ENCODE measurements at places on chromosomes 12 and 14. TPM values are rescaled to one million over a fixed set of nuclear protein-coding genes. Genes with fewer than 3 reads are reported as not detected.

GRCh38 chr14:24900269-24901100 lies 149.5 kb downstream of the STXBP6 start:
- DNase-seq = no peak

The OVCH1 gene
- not detected for total RNA-seq

- no peak for DNase-seq
Observed at GRCh38 chr12:19432309-19433170, 6.8 kb upstream of the AEBP2 start.

GRCh38 chr14:103385929-103386712 lies 906 bp downstream of the MARK3 start:
- peak; percentile 50 for DNase-seq

DNA sequence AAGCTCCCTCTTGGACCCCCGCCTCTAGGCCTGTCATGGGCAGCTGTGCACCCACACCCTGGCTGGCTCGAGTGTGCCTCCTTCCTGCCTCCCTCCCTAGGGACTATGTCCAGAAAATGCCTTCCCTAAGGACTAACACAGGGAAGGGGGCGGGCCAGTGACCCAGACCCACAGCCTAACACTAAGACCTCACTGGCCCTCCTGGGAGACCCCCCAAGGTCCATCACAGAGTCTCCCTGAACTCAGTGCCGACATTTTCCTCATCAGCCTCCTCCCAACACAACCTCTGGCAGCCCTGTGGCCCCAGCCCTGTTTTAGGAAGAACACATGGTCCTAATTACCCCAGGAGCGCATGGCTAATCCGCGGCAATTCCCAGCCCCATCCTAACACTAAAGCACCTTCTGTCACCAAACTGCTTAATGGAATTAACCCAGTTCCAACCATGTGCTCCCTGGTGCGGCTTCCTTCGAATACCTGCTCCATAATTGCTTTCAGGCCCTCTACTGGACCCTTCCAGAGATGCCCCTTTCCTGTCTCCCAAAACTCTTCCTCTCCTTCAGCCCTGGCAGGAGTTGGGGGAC lies 5.6 kb downstream of the MSI1 start:
- DNase-seq = no peak

DNA sequence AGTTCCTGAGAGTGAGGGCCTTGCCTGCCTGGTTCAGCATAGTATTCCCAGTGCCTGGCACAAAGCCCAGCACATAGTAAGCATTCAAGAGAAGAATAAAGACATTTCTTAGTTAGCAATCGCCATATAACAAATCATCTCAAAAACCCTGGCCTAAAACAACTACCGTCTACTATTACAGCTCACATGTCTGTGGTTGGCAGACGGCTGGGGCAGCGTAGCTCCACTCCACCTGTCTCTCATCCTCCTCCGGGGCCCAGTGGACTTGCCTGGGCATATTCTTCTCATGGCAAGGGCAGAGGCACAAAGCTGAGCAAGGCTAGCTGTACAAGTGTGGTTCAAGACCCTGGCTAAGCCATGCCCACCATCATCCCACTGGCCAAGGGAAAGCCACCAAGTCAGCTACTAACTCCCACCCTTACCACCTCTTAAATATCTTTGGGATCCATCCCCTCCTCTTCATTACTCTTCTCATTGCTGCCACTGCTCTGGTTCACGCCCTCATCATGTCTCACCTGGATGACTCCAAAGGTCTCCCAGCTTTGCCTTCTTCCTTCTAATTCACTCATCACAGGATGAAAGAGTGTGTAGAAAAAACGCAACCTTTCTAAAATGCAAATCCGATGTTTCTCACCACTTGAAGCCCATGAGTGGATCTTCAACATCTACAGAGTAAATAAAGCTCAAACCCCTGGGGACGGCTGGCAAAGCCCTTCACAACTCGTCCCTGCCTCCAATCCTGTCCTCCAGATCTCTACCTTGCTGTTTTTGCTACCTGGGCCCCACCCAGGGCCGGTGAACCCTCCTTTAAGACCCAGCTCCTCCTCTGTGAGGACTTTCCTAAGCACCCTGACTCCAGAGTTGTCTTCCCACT lies 10.4 kb downstream of the TMEM229B start:
- no peak for DNase-seq

- DNase-seq = no peak
Observed at GRCh38 chr14:30706704-30707103, 84.6 kb downstream of the SCFD1 start.

DNA sequence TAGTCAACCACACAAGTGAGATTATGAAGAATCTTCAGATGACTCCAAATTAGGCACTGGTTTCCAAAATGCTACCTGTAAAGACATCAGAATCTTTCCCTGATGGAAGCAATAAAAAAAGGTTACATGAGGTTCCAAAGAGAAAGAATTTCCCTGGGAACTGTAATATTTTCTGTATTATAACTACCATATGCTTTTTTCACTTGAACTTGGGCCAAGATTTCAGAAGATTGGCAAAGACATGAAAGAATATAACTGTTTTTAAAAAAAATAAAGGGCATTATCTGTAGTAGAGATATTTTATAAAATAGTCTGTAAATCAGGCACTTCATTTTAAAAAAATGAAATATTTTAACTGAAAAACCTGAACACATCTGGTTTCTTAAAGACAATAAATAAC lies 12.9 kb downstream of the HECTD1 start:
- DNase-seq = no peak

- DNase-seq = no peak
Observed at GRCh38 chr14:61752626-61753025, 9.6 kb upstream of the SNAPC1 start.

DNA sequence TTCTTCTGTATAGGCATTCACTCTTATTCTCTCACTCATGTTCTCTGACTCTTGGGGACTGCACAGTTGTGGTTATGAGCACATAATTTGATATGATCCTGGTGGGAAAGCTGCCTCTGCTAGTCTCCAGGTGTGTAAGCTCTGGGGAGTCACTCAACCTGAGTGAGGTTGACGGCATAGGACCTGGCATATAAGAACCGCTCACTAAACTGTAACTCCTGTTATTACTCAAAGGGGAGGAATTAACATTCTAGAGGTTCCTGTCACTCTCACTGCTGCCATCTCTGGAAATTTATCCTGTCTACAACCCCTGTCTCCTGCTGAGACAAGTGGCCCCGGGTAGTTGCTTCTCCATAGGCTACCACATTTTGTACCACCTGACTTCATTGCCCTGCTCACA lies 14.0 kb downstream of the SRSF5 start:
- DNase-seq = no peak

- no peak for DNase-seq
Observed at GRCh38 chr14:34088914-34089313, 138.0 kb upstream of the EGLN3 start.

The TOX4 gene
- total RNA-seq = 78.1 TPM

DNA sequence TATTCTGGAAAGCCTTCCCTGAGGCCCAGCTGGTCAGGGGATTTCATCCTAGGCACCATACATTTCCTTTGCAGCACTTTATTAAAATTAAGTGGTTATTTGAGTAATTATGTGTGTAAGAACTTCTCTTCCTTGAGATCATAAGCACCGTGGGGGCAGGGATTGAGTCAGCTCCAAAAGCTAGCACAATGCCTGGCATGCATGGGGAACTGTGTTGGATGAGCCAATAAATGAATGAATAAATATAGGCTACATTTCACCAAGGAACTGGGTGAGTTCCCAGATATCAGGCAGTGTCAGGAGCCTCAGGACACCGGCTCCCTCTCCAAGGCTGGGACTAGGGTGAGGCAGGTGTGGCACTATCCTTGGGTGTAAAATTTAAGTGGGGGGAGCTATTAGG lies 82.8 kb upstream of the FBXO21 start:
- DNase-seq = no peak

DNA sequence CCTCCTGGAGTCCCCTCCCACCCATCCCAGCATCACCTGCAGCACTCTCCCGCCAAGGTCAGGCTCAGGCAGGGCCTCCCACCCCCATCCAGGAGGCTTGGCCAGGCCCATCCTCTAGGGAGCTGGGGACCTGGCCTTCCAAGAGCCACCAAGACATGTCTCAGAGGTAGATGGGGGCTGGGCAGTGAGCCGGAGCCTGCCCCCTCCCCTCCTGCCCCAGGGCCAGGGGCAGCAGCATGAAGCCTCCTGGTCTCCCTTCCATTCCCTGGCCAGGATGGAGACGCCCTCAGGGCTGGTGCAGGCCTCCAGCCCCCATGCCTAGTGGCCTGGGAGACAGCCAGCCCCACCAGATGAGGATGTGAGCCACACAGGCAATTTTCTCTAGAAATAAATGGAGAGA lies 69.3 kb upstream of the C14orf180 start:
- DNase-seq = no peak

DNA sequence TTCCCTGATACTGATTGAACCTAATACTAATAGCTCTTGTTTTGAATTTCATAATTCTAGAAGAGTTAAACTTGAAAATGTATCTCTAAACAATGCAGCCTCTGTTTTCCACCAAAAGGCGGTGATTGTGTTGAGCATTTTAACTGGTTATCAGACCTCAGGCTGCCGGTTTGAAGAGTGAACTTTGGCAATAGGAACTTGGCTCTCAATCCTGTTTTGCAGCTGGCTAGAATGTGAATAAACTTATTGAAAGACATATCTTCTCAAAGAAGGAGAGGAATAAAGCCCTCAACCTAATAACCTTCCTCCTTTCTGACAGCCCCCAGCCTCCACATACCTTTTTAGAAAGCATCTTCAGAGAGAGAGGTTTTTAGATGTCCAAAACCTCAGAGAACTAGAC lies 105.4 kb downstream of the SRGAP1 start:
- no peak for DNase-seq

DNA sequence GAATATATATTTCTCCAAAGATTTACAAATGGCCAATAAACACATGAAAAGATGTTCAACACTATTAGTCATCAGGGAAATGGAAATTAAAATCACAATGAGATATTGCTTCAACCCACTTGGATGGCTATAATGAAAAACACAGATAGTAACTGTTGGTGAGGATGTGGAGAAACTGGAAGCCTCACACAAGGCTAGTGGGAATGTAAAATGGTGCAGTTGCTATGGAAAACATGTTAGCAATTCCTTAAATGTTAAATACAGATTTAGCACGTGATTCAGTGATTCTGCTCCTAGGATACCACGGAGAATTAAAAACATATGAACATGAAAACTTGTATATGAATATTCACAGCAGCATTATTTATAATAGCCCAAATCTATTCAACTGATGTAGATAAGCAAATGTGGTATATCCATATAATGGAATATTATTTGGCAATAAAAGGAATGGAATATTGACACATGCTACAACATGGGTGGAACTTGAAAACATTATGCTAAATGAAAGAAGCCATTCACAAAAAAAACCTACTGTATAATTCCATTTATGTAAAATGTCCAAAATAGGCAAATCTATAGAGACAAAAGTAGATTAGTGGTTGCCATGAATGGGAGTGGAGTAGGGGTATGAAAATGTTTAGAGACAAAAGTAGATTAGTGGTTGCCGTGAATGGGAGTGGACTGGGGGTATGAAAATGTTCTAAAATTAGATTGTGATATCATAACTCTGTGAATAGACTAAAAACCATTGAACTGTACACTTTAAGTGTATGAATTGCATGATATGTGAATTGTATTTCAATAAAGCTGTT lies 227.1 kb upstream of the DDHD1 start:
- DNase-seq = no peak

DNA sequence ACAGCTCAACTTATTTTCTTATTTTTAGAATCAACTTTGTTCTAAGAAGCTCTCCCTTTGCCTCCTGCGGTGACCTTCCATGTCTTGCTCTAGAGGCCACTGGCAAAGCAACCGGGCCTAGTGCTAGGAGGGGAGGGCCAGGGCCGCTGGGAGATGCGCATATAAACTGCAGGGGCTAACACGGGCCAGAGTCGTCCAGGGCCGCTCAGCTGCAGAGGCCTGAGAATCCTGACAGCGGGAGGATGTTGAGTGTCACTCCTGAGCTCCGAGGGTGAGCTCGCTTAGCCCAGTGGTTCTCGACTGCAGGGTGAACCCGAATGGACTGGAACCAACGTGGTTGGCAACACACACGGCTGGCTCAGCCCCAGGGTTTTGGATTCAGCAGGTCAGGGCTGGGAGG lies 6.5 kb upstream of the PIWIL1 start:
- no peak for DNase-seq

The KERA gene
- not detected for total RNA-seq

GRCh38 chr12:69900720-69901131 lies 75.7 kb downstream of the MYRFL start:
- peak; percentile 49 for DNase-seq

DNA sequence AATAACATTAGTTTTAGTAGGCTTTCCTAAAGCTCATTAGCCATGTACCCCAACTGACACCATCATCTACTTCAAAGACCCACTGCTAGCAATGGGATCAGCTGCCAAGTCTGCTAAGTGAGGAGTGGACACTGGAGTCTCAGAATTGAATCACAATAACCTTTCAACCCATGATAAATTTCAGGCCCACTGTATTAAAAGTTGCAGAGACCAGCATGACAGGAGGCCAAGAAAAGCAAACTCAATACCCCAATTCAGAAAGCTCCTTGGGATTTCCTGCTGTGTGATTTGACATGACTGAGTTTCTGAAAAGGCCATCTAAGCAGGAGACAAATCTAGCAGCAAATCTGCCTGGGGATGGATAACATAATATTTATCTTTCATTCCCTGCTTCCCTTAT lies 320.7 kb downstream of the NELL2 start:
- no peak for DNase-seq

DNA sequence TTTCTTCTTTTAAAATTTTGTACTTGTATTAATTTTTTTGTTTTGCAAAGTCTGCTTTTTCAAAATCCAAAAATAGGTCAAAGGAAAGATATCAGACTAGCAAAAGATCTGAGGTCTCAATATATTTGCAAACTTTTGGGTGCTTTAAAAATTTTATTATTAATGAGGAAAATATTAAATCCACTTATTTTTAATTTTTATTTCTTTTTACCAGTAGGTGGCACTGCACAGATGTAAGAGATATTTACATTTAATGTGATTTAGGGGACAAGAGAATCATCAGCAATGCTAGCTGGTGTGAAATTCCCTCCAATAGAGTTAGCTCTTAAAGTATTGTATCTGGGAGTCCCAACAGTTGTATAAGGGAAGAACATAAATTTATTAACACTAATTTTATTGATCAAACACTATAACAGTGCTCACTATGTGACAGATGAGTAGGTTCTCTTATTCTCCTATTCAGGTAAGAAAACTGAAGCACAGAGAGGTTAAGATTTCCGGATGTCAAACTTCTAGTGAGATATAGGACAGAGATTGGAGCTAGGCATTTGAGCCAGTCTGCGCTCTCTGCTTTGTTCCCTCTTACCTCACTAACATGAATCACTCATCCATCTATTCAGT lies 30.5 kb downstream of the ALX1 start:
- no peak for DNase-seq

GRCh38 chr14:98864211-98864610 lies 407.8 kb downstream of the BCL11B start:
- no peak for DNase-seq

The SYCP3 gene
- not detected for total RNA-seq

Measured in Right ventricle myocardium superior (tissue), 1 donor.